Fibroblast of villous mesenchyme (primary cell): ENCODE measurements at places on chromosomes 3 and 15. TPM values are rescaled to one million over a fixed set of nuclear protein-coding genes. Genes with fewer than 3 reads are reported as not detected.

The TMEM43 gene
- total RNA-seq = 98.9 and 120 TPM in 2 replicates

The SCAANT1 gene
- not detected in 2 replicates for total RNA-seq

The SI gene
- not detected in 2 replicates for total RNA-seq

The SHC4 gene
- total RNA-seq = 2.3 and 3.5 TPM in 2 replicates

The CACNA2D2 gene
- total RNA-seq = not detected in 2 replicates

GRCh38 chr3:37768107-37768809 is 93.4 kb upstream of the CTDSPL start:
- DNase-seq = peak; percentile 71

DNA sequence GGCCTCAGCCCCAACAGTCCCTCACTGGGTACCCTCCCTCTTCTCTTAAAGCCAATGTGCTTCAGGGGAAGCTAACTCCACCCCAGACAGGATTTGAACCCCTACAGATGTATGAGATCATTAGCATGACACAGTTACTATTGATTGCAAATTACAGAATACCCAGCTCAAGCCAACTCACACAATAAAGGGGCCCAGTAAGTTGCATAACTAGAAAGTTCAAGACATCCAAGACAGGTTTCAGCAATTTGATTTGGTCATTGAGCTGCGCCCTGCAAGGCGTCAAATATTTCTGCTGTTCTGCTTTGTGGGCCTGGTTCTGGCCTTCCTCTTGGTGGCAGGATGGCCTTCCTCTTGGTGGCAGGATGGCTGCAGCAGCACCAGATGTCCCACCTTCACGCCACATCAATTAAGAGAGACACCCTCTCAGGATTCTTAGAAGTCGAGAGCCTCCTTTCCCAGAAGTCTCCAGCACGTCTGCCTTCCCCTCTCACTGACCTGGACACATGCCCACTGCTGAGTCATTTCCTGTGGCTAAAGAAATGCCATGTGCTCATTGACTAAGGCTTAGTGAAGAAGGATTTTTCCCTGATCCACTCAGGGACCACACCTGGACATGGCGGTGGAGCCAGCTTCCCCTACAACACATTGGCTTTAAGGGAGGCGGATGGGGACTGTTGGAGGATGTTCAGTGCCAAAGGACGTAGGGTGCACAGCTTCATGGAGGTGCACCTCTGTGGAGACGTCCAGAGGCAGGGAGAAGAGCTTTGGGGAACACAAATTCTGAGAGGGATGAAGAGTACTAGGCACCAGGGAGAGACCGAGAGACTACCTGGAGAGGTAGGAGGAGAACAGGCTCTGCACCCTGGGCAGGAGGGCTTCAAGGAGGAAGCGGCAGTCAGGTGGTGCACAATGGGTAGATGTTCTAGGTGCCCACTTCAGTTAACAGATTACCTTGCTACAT is 49.1 kb downstream of the DNASE1L3 start:
- peak; percentile 96 for DNase-seq

GRCh38 chr15:49145651-49146609 is 9.5 kb downstream of the COPS2 start:
- DNase-seq = peak; percentile 68

DNA sequence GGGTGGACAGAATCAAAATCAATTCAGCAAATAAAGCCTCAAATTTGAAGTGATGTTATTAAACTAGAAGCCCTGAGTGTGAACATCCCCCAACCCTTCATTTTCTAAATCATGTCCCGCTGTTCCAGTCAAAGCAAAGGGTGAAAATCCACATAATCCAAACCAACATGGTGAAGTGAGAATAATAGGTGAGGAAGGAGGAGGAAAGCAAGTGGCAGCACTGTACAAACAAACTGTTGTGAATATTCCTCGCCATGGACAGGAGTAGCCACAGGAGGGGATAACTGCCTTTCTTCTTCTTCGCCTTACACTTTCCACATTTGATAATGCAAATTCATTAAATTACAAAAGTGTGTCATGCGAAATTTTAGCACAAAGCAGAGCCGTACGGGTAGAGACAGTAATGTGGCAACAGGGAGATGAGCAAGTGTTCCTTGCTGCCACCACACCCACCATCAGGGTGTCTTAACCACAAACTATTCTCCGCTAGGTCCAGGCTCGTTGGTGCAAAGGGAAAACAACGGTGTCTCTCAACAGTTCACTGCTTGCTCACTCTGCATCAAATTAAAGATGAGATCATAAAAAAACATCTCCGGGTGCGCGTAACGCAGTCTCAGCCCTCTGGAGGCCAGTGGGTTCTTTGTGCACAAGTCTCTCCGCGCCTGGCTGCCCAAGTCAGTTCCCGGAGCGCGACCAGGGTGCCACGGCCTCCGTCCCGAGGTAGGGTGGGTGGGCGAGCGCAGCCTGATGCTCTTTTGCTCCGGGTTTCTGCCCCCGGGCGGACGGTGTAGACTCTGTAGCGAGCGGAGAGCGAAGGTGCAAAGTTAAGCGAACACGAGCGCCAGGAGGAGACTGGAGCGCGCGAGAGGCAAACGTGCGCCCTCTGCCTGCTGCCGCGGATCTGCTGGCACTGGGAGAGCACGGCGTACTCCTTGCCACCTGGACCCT is 6.7 kb downstream of the EPHA3 start:
- peak; percentile 45 for DNase-seq

GRCh38 chr15:61685971-61686370 is 374.3 kb downstream of the VPS13C start:
- no peak for DNase-seq

GRCh38 chr3:177437513-177438337 is 240.4 kb upstream of the TBL1XR1 start:
- no peak for DNase-seq

DNA sequence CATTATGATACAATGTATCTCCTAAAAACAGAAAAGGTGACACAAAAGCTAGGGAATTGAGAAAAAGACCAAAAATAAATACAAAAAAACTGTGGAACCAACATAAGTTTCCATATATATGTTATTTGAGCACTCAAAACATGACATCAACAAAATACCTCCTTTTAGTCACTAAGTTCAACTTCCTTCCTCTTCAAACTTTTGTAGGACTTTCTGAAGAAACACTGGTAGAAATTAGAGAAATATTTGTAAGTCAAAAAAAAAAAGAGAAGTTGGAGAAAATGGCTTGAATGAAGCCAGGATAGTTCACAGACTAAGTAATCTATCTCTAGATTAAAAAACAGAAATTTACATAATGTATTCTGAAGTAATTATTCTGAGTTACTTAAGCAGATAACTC is 208.4 kb upstream of the ALCAM start:
- no peak for DNase-seq

DNA sequence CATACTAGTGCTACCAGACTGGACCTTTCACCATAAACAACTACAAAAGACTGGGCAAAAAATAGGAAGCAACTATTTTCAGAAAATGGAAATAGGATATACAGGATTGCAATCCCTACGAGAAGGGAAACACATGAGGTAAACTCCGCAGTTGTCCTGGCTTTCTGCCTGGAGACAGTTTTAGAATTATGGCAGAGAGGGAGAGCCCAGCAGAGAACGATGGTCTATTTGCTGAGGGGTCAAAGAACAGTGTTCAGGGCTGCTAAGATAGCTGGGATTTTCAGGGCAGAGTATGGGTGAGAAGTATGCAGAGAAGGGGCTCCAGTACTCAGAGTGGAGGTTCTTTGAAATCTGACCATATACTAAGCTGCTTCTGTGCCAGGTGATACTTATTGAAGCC is 163.4 kb downstream of the CHDH start:
- no peak for DNase-seq

DNA sequence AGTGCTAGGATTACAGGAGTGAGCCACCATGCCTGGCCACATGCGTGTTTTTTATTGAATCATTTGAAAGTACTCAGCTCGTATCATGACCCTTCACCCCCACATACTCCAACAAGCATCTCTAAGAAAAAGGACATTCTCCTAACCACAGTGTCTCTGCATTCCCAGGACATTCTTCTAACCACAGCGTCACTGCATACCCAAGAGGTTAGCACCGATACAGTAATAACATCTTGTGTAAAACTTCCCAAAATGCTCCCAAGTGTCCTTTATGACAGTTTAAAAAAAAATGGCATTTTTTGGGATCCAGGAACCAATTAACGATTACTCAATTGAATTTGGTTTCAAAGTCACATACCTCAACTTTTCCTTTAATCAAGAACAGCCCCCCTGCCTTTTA is 39.6 kb downstream of the FLNB start:
- DNase-seq = peak; percentile 89

GRCh38 chr3:66101901-66102300 is 63.2 kb upstream of the MAGI1 start:
- no peak for DNase-seq

GRCh38 chr15:31062911-31063310 is 38.6 kb downstream of the TRPM1 start:
- DNase-seq = peak; percentile 23

DNA sequence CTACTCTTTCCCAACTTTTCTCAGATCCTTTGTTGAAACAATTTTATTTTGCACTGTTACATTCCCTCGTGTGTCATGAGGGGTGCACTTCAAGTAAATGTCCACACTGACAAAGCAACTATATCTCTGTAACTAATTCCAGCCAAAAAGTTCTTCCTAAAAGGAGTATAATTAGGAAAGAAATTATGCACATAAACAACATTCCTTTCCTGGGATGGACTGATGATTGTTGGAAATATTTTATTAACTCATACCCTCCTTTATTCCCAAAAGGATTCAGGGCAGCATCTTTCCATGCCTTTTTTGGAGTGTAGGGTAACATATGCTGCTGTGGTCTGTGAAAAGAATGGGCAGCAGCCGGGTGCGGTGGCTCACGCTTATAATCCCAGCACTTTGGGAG is 426.1 kb upstream of the THBS1 start:
- DNase-seq = no peak

DNA sequence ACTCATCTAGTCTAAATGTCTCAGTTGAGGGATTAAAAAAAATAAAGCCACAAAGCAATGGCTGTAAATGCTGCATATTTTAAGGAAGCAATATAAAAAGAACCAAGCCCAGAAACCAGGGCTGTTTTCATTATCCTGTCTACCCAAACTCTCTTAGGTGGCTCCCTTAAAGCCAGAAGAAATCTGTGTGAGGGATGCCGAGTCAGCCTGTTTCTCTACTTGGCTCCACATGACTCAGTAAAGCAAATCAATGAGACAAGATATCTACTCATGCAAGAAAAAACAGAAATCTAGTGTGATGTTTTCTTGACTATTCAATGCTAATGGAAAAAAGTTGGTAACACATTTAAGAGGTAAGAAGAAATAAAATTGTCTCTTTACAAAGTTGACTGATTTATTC is 296.2 kb downstream of the ZBTB20 start:
- no peak for DNase-seq

GRCh38 chr3:99562138-99562537 is 76.3 kb upstream of the COL8A1 start:
- peak; percentile 57 for DNase-seq
